Brain microvascular endothelial cell (primary cell): ENCODE measurements at places on chromosomes 2 and 18.

DNA sequence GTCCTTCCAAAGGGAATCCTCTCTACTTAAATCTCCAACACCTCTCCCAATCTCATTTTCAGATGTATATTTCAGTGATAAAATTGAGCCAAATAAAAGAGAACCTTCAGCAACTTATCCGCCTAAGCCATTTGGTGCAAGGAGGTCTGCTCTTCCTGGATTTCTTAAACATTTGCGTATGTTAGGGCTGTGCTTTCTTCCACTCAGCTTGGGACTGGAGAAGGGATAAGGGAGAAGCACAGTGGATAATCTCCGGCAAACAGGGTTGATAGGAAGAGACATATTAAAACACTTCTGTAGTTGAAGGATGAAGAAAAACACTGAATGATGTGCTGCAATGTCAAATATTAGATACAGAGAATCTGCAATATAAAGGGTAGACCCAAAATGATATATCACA is 796.2 kb downstream of the KCNJ3 start:
- DNase-seq, result no peak

DNA sequence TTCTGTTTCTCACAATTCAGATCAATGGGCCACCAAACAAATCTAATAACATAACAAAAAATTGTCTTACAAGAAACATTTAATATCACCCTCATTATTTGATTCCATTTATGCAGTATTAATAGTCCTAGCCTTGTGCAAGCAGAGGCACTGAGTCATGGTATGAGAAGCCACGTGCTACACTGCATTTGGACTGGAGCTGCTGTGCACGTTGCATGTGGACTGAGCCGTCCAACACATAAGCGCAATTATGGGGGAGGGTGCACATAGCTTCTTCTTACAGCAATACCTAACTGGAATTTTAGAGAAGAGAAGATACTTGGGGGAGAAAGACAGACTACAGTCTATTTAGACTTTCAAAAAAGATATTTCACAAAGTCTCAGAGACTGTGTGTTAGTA is 329.6 kb upstream of the ID2 start:
- no peak for DNase-seq

DNA sequence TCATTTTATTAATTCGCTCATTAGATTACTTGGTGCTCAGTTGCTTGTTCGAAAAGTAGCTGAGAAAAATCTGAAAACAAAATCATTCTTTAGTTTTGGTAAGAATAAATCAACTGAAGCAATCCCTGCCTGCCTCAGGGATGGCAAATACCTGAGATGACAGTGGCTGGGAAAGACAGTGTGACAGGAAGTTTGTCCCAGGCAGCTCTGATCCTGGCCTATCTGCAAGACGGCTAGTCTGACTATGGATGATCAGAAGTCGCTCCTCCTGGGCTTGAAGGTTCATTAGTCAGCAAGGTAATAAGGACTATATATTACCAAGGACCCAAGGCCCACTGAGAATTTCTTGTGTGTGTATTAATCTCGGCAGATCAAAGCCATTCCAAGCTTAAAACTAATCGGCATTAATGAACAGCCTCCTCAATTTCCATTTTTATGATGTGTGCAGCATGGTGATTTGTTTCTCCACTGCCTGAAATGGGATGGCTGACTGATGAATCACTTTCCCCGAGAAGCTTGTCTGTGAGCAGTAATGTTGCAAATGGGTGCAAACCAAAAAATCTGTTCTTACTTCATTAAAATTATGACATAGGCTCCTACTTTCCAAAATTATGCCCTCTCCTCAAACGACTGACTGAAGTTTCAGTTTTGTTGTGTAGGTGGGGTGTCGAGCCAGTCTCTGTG is 199.9 kb downstream of the ACTR3 start:
- DNase-seq, result no peak

DNA sequence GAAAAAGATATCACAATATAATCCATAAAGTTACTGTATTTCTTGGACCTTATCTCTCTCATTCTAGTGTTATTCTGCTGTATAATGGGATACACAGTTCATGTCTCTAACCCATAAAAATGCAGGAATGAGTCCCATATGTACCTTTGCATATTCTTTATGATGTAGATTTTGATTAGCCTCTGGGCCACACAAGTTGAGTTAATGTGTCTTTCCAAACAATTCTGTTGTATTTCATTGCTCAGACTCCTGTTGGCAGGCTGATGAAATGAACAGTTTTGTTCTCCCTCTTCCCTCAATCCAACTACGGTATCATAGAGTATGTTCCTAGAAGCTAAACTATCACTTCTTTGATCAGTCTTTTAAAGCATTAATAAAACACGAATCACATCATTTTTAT is 113.2 kb upstream of the SATB2 start:
- no peak for DNase-seq

- DNase-seq, result no peak
These were observed 818 bp upstream of the SLC20A1 start for GRCh38 chr2:112644933-112645309.

GRCh38 chr2:221477714-221478484 is 94.2 kb downstream of the EPHA4 start:
- DNase-seq, result no peak

DNA sequence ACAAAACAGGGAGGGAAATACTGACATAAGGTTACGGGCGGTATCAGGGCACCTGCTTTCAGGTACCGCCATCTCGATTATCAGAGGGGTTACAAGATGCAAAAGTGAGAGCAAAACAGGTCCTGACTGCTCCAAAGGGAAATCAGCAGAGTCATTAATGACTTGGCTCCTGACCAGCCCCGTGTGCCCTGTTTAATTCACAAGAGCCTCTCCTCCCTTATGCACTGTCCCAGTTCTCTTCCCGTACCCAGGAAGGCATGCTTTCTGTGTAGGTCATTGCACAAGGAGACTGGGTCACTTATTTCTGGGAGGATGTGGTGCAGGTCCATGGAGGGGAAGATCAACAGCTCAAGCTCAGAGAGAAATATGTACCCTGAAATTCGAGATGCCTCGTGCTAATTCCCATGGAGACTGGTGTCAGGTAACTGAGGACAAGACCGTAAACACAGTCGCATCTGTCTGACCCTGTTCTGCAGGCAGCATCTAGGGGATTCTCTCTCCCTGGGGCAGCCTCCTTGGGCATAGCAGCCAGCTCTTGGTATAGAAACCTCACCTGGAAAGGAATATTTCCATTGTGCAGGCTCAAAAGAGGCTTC is 79.9 kb downstream of the HNRNPLL start:
- no peak for DNase-seq

DNA sequence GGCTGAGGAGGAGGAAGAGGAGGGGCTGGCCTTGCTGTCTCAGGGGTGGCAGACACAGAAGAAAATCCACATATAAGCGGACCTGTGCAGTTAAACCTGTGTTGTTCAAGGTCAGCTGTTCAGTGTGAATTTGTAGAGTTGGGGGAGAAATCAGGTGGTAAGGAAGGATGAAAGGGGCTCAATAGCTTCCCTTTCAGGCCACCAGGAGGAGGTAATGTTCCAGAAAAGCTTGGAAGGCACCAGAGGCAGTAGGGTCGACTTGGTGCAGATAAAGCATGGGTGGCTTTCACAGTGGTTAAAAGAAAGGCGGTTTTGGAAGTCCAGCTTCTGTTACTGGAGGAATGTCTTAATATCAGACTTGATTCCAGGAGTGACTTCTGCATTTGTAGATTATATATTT is 167.4 kb downstream of the THSD7B start:
- peak; percentile 45 for DNase-seq

GRCh38 chr2:136112317-136113208 is 5.4 kb downstream of the CXCR4 start:
- DNase-seq, result no peak

DNA sequence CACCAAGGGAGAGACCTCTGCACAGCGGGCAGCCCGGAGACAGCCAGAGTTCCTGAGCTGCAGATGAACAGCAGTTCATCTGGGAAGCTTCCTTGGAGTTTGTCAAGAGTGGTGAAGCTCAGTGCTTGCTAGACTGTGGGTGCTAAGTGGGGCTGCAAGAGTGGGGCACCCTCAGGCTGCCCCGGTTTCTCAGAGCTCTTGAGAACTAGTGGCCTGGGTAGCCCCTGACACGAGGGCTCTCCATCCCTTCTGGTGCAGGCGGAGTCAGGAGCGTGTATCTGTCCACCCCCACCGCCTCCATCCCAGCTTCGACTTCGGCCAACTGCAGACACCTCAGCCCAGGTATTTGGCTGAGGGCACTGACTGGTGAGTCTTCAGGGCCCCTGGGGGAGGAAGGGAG is 222.0 kb downstream of the LOXHD1 start:
- DNase-seq, result no peak

DNA sequence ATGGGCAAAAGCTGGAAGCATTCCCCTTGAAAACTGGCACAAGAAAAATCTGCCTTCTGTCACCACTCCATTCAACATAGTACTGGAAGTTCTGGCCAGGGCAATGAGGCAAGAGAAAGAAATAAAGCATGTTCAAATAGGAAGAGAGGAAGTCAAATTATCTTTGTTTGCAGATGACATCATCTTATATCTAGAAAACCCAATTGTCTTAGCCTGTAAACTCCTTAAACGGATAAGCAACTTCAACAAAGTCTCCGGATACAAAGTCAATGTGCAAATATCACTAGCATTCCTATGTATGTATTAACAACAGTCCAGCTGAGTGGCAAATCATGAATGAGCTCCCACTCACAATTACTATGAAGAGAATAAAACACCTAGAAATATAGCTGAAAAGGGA is 1579.3 kb downstream of the SUCLG1 start:
- no peak for DNase-seq

DNA sequence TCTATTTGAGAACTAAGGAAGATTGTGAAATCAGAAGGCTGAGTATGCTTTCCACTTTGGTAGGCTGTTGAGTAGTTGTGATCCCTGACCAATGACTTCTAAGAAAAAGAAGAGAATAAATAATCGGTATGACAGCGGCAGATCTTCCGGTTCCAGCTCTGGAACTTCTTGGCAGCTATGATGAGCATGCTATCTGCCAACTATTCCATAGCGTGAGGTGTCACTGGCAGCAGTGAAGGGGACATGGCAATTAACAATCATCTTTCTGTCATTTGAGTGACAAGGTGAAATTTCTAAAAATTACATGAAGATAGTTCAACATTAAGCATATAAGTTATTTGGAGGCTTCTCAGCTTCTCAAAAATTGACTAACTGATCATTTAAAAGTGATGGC is 140.1 kb upstream of the NETO1 start:
- DNase-seq, result no peak

- DNase-seq, result peak; percentile 73
These were observed 2.8 kb downstream of the PREPL start for GRCh38 chr2:44358503-44358902.

DNA sequence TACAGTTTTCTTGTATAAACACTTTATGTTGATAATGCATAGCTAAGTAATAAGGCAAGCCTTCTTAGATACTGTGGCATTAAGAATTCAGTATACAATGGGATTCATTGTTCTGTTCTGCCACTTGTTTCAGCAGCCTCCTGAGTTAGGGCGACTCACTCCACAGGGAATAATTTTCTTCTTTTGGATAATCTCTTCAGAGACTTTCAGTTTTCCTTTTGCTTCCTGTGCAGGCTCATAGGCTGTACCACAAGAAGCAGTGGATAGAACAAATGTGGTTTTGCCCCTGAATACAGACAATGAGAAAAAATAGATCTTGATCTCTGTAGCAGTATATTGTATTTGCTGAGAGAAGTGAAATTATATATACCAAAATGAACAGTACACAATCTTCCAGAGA is 298.0 kb downstream of the ZNF407 start:
- peak; percentile 38 for DNase-seq

DNA sequence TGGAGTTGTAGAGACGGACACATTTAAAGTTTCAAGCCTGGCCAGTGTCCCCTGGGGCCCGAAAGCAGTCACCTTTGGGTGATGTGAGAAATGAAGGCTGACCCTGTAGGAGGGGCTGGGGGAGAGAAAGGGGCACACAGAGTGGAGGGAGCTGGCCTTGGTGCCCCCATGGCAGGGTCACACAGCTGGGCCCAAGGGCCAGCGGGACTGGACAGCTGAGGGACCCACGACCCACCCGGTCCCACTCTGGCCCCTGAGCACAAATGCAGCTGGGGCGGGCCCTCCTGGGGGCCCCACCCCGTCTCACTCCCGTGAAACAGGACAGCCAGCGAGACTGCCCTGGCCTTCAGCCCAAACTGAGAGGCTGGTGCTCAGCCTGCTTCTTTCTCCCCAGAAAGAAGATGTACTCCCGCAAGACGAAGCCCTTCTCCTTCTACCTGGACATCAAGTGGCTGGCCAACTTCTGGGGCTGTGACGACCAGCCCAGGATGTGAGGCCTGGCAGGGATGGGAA is 6.1 kb downstream of the AGXT start:
- no peak for DNase-seq

- DNase-seq, result no peak
These were observed 45.2 kb upstream of the NEUROD1 start for GRCh38 chr2:181725476-181725875.

GRCh38 chr2:112959109-112959812 is 18.5 kb upstream of the IL36G start:
- DNase-seq, result no peak

DNA sequence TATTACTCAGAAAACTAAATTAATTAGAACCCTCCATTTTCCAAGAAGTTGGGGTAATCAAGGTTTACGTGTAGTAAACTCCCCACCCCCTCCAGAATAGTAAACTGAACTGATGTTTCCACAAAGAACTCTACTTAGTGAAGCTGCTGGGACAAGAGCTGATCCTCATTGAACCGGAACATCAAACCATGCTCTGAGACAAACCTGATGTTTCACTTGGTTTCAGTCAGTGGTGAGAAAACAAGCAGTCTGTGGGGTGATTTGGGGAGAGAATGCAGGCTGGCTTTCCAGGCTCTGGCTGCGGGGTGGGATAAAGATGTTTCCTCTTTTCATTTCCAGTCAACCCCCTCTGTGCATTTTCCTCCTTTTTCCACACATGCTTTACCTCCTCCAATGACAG is 38.2 kb downstream of the CELF4 start:
- no peak for DNase-seq

- DNase-seq, result no peak
These were observed 69.8 kb upstream of the KCTD1 start for GRCh38 chr18:26618135-26618534.

DNA sequence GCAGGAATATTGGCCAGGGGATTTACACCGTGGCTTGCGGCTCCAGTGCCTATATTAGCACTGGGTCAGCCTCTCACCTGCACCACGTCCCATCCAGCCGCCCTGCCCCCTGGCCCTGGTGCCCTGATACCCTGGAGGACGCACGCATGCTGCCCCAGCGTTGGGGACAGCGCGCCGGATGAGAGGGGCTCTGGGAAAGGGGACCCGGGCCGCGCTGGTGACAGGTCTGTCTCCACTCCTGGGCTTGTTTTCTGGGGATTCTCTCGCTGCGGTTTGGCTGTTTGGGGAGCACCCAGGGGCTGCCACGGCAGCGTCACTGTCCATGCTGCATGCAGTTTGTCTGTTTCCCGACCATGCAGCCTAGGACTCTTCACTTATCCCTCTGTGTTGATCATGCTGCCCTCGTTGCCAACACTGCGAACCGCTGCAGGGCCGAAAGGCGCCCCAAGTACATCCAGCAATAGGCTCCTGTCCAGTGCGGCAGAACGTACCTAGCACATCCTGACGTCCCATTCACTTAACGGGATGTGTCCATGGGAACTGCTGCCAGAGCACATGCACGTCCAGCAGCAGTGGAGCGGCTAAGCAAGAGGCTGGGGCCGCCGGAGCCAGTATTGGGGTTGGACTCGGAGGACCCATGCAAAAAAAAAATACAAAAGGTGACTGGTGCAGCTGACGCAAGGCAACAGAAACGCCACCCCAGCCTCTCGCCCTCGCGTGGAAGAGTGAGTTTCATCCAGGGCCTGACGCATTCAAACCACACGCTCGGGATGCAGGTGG is 115.5 kb upstream of the PXDN start:
- no peak for DNase-seq
